Calu3 (cell line): ENCODE measurements at places on chromosomes 3 and 15.

DNA sequence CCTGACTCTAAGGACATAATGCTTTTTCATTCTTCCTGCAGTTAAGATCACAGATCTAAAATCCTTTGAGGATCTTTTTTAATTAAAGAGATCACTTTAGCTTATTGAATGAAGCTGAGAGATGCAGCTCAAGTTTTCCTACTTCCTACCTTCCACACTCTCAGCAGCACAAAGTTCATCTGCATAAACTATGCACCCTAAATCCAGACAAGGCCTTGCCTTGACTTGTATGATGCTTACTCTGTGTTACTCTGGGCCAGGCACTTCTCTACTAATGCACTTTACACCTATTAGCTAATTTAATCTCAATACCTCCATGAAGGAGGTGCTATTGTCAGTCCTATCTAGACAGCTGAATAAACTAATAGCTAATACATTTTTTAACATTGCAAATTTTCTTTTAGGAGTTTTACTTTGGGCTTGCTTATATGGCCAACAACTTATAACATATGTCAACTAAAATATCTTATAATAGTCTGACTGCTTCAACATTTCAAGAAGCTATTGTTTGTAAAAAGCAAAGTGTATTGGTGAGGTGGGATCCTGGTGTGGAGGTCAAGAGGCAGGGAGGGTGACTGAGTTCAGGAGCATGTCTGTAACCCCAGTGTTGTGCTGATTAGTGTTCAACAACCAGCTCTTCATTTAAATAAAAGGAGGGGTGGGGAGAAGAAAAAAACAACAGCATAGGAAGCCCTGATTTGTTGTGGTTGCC is 172.4 kb upstream of the ATP11B start:
- peaks cover 22% of the 10 kb centered on the region for H3K4me1 ChIP-seq
- H3K4me3 ChIP-seq: no peak overlapping the region
- H3K27me3 ChIP-seq: no peaks in the 10 kb centered on the region
- DNase-seq: no peak
- no peak overlapping the region for H3K27ac ChIP-seq

GRCh38 chr3:42898896-42899675 is 6.9 kb upstream of the ZNF662 start:
- H3K4me3 ChIP-seq: no peak overlapping the region
- H3K27me3 ChIP-seq: peaks cover 7% of the 10 kb centered on the region
- no peak for DNase-seq
- peaks cover 6% of the 10 kb centered on the region for H3K36me3 ChIP-seq

GRCh38 chr15:51697163-51697562 is 15.9 kb downstream of the SCG3 start:
- H3K4me1 ChIP-seq: no peaks in the 10 kb centered on the region
- no peaks in the 10 kb centered on the region for H3K36me3 ChIP-seq
- no peak for DNase-seq
- peaks cover 63% of the 10 kb centered on the region for H3K27me3 ChIP-seq
- H3K4me3 ChIP-seq: no peak overlapping the region
- H3K27ac ChIP-seq: no peak overlapping the region

- no peak overlapping the region for H3K27ac ChIP-seq
- H3K4me1 ChIP-seq: no peaks in the 10 kb centered on the region
- no peak for DNase-seq
- H3K36me3 ChIP-seq: no peaks in the 10 kb centered on the region
- H3K4me3 ChIP-seq: no peak overlapping the region
These were observed 52.5 kb downstream of the COL8A1 start for GRCh38 chr3:99690761-99691369.

DNA sequence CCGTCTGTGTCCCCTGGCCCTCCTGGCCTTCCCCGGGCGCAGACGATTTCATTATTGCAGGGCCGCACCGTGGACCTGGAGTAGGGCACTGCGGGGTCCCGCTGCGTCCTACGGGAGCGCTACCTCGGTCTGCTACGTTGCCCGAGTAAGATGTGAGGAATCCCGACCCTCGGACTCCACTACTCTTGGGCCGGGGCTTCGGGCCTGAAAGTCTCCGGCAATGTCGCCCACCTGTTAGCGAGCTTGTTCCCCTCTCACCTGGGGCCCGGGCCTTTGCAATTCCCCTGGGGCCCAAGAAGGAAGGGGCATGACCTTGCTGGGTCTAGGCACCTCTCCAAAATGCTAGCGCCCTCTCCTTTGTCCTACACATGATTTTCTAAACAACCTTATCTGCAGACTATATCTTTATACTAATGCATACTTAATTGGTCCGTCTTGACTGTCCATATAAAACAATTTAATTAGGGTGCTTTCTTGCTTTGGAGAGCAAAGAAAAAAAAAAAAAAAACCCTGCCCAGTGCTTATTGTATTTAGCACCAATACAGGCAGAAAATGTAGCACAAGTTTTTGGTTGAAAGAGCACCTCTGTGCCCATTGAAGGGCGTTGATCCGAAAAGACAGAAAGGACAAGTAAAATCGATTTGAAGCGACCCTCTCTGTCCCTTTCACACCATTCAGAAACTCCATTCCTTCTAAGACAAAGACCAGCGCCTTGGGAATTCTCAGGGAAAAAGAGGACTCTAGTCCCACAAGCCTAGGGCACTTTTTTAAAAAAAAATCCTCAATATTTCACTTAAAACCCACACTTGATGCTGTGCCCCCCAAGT is 7.0 kb upstream of the NR2F2 start:
- H3K4me3 ChIP-seq: no peak overlapping the region
- peaks cover 40% of the 10 kb centered on the region for H3K4me1 ChIP-seq
- peaks cover 93% of the 10 kb centered on the region for H3K36me3 ChIP-seq

GRCh38 chr3:180383332-180384020 is 218.5 kb upstream of the TTC14 start:
- no peaks in the 10 kb centered on the region for H3K27me3 ChIP-seq
- H3K4me3 ChIP-seq: no peak overlapping the region
- no peak overlapping the region for H3K27ac ChIP-seq

GRCh38 chr3:115553796-115554486 is 69.4 kb upstream of the GAP43 start:
- H3K36me3 ChIP-seq: no peaks in the 10 kb centered on the region
- H3K4me1 ChIP-seq: no peaks in the 10 kb centered on the region
- H3K27ac ChIP-seq: no peak overlapping the region
- no peak overlapping the region for H3K4me3 ChIP-seq

GRCh38 chr3:143633816-143634215 is 214.5 kb downstream of the SLC9A9 start:
- H3K36me3 ChIP-seq: no peaks in the 10 kb centered on the region
- no peaks in the 10 kb centered on the region for H3K4me1 ChIP-seq
- no peak for DNase-seq
- H3K27me3 ChIP-seq: no peaks in the 10 kb centered on the region

GRCh38 chr15:84987949-84988624 is 6.4 kb downstream of the PDE8A start:
- H3K4me1 ChIP-seq: peaks cover 60% of the 10 kb centered on the region
- peaks cover 15% of the 10 kb centered on the region for H3K36me3 ChIP-seq
- H3K27ac ChIP-seq: no peak overlapping the region
- no peak overlapping the region for H3K4me3 ChIP-seq

- H3K27ac ChIP-seq: no peak overlapping the region
- no peaks in the 10 kb centered on the region for H3K36me3 ChIP-seq
- H3K4me1 ChIP-seq: no peaks in the 10 kb centered on the region
- DNase-seq: no peak
- no peak overlapping the region for H3K4me3 ChIP-seq
These were observed 61.5 kb upstream of the CFAP161 start for GRCh38 chr15:81072551-81072950.

DNA sequence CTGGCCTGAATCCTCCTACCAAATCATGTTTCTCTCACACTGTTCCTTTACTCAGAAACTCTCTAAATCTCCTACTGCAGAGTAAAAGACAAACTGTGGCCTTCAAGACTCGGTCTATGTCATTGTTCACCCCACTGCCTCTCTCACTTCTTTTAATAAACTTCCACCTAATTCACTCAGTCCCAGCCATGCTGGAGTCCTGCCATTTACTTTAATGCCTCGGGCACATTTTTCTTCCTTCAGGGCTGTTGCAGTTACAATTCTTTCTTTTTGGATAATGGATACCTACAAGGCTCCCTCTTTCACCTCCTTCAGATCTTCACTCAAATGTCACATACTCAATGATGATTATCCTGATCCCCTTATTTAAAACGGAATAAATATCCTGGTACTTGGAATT is 955.6 kb downstream of the ROBO1 start:
- H3K4me3 ChIP-seq: no peak overlapping the region
- no peaks in the 10 kb centered on the region for H3K27me3 ChIP-seq
- no peak for DNase-seq
- H3K4me1 ChIP-seq: peaks cover 13% of the 10 kb centered on the region

GRCh38 chr3:57089043-57089442 is 28.6 kb downstream of the SPATA12 start:
- H3K27ac ChIP-seq: no peak overlapping the region
- no peaks in the 10 kb centered on the region for H3K36me3 ChIP-seq
- H3K4me3 ChIP-seq: no peak overlapping the region
- peaks cover 7% of the 10 kb centered on the region for H3K4me1 ChIP-seq
- DNase-seq: no peak
- no peaks in the 10 kb centered on the region for H3K27me3 ChIP-seq

DNA sequence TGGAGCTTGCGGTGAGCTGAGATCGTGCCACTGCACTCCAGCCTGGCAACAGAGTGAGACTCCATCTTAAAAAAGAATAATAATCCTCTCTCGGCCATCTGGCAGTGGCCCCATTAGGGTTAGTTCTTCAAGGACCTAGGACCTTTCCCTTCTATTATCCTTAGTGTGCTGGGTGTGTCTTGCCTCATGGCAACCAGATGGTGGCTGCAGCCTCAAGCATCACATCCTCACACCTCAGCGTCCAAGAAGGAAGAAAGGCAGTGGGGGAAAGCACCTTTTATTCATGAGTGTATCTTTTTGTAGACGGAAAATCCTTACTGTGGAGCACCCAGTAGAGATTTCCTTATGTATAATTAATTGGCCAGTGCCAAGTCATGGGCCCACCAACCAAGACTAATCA is 42.7 kb upstream of the TFRC start:
- no peak overlapping the region for H3K4me3 ChIP-seq
- H3K36me3 ChIP-seq: no peaks in the 10 kb centered on the region
- no peaks in the 10 kb centered on the region for H3K27me3 ChIP-seq
- H3K4me1 ChIP-seq: peaks cover 9% of the 10 kb centered on the region
- H3K27ac ChIP-seq: no peak overlapping the region

DNA sequence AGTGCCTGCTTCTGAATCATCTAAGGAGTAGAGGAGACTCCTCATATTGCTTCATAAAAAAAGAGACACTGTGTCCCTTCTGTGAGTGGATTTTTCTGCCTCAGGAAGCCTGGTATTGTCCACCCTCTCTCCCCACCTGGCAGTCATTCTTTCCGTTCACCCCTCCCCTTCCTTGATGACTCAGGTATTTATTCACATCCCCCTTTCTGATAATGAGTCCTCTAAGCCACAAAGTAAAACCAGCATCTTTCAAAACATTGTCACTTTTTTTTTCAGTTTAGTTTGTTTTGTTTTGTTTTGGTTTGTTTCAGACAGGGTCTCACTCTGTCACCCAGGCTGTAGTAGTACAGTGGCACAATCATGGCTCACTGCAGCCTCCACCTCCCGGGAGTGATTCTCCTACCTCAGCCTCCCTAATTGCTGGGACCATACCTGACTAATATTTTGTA is 65.2 kb upstream of the UBE2E1 start:
- H3K27me3 ChIP-seq: no peaks in the 10 kb centered on the region
- H3K4me1 ChIP-seq: peaks cover 45% of the 10 kb centered on the region
- DNase-seq: peak; percentile 44
- H3K36me3 ChIP-seq: peaks cover 9% of the 10 kb centered on the region
- H3K4me3 ChIP-seq: peak overlapping the region; percentile 59

- H3K4me3 ChIP-seq: no peak overlapping the region
- no peak for DNase-seq
- H3K27me3 ChIP-seq: peaks cover 95% of the 10 kb centered on the region
- H3K27ac ChIP-seq: no peak overlapping the region
- no peaks in the 10 kb centered on the region for H3K36me3 ChIP-seq
These were observed 16.7 kb upstream of the TBC1D21 start for GRCh38 chr15:73856458-73857192.

DNA sequence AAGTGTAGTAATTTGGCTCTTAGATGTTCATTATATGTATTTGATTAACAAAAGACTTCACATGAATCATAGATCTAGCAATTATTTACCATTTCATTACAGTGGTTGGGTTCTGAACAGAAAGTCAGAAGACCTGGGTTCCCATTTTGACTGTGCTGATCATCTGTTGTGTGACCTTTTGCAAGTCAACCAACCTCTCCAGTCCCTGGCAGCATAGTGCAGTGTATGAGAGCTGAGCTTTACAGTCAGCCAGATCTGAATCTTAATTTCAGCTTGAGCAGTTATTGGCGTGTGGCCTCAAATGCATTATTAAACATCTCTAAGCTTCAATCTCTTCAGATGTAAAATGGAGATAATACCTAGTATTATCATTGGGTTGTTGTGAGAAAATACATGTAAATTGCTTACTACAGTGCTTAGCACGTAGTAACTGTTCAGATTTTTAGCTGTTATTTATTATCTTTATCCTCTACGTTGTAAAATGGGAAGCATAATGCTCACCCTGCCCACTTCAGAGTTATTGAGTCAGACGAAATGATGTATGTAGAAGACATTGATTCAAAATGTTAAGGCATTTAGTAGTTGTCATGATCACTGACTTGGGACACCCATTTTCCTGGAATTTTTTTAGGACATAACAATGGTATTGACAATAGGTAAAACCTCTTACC is 104.0 kb downstream of the KLHL25 start:
- no peaks in the 10 kb centered on the region for H3K4me1 ChIP-seq
- H3K27ac ChIP-seq: no peak overlapping the region
- no peak overlapping the region for H3K4me3 ChIP-seq
- DNase-seq: no peak

GRCh38 chr15:101486696-101487459 is 2.6 kb downstream of the PCSK6 start:
- H3K4me1 ChIP-seq: peaks cover 9% of the 10 kb centered on the region
- no peak overlapping the region for H3K4me3 ChIP-seq
- H3K36me3 ChIP-seq: no peaks in the 10 kb centered on the region
- H3K27ac ChIP-seq: no peak overlapping the region

GRCh38 chr3:42148086-42148848 is 57.1 kb downstream of the TRAK1 start:
- H3K4me3 ChIP-seq: no peak overlapping the region
- H3K27me3 ChIP-seq: no peaks in the 10 kb centered on the region
- no peak overlapping the region for H3K27ac ChIP-seq
- no peaks in the 10 kb centered on the region for H3K36me3 ChIP-seq
- DNase-seq: no peak

DNA sequence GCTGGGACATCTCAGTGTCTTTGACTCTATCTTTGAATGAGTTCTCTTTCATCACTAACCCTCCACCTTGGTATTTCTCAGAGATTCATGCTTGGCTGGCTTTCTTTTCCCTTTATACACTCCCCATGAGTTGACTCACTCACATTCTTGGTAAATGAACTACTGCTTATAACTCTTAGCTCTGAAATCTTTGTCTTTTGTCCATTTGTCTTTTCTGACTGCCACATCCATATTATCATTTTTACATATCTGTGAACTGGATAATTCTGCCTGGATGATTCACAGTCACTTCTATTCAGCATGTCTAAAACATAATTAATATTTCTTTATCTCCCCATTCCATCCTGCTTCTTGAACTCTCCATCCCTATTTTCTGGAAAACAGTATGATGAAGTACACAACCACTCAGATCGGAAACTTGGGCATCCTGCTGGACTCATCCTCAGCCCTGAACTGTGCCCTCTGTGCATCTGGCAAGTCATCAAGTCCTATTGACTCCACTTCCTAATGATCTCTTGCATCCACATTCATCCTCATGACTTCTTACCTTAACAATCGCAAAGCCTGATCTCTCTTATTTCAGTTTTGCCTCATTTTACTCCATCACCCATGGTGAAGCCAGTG is 66.9 kb downstream of the KCNAB1 start:
- no peak overlapping the region for H3K27ac ChIP-seq
- peaks cover 67% of the 10 kb centered on the region for H3K27me3 ChIP-seq
